ENCODE measurements at places on chromosomes 12 and 14.

- peak; percentile 71 for DNase-seq
Observed at GRCh38 chr12:5965950-5966383, 20.9 kb upstream of the ANO2 start.

DNA sequence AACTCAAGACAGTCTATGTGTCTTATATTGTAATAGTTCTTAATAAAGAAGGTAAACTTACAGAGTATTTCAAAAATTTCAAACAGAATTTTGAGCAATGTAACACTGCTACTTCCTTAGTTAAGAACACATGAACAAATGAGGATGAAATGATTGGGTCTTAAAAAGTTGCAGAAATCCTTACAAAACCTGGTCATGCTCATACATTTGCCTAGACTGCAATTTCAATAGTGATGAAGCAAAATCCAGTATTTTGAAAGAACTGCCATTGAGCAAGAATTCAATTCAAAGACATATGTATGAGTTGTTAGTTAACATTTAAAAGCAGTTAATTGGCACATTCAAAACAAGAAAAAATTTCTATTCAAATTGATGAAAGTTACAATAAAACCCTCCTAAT lies 17.8 kb upstream of the HIF1A start:
- DNase-seq = no peak

DNA sequence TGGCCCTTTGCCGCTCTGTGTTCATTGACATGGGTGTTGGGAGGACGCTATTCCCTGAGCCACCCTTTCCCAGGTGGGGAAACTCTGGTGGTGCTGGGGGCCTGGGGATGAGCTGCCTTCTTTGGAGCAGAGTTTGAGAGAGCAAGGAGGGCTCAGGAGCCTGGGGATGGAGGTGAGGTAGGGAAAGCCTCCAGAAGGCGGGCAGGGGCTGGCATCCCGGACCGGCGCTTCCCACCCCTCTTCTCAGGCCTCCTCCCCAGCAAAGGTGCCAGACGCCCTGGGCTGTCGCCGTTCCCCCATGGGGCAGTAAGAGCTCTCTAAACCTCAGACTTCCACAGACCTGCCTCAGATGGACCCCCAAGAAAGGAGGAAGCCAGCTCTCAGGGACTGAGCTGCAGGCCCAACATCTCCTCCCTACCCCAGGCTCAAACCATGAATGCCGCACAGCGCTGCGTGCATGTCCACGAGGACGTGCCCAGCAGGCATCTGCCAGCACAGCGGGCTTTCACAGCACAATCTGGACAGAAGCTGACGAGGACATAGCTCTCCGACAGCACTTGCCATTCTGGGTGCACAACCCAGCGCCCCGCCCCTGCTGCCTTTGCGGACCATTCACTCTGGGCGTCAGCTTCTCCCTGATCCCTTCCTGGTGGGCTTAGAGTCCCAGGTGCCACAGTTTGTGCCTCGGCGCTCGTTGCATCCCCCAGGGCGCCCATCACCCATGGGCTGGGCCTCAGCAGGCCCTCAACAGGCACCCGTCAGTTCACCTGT lies 14.9 kb upstream of the TTC7B start:
- DNase-seq = no peak

DNA sequence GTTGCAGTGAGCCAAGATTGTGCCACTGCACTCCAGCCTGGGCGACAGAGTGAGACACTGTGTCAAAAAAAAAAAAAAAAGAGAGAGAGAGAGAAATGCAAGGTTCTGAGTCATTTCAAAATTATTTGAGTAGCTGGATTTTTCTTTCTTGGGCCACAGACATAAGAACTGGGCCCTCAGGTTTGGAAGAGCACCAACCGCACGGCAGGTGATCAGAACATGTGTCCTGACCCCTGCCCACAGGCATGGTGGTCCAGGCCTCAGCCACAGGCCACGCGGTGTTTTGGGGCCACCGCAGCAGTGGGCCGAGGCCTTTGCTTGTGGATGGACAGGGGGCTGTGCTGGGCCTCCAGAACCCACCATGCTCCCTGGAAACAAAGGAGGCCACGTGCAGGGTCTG lies 126.7 kb downstream of the CALM1 start:
- DNase-seq = peak; percentile 64

DNA sequence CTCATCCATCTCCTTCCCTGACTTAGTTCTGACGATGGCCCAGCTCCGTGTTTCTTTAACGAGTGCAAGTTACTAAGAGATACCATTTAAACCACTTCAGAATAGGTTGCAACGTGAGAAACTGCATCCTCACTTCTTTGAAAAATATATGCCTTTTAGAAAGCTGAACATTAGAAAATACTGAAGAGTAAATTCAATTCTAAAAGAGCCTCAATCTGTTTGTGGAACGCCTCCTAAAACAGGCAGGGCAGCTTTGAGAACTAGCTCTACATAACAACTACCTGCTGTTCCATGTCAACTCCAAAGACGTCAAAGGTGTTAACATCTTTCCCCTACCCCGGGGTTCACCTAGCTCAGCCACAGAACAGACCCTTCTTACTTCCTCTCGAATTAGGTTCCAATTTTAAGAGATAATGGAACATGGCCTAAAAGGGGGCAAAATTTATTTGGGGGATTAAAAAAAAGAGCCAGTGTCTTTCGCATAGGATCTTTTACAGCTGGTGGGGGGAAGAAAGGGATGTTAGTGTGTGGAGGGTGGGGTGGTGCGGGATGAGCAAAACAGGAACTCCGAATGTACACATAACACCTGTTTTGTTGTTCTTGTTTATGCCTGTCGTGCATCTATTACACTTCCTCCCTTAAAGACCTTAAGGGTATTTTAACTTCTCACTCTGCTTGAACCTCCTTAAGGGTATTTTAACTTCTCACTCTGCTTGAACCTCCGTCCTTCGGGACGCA lies 3.3 kb downstream of the BHLHE41 start:
- no peak for DNase-seq

- peak; percentile 58 for DNase-seq
Observed at GRCh38 chr12:42145197-42145549, 499 bp upstream of the GXYLT1 start.

- DNase-seq = peak; percentile 8
Observed at GRCh38 chr14:55332654-55333570, 61.7 kb downstream of the FBXO34 start.

GRCh38 chr14:26400373-26400772 lies 197.5 kb downstream of the NOVA1 start:
- DNase-seq = no peak

DNA sequence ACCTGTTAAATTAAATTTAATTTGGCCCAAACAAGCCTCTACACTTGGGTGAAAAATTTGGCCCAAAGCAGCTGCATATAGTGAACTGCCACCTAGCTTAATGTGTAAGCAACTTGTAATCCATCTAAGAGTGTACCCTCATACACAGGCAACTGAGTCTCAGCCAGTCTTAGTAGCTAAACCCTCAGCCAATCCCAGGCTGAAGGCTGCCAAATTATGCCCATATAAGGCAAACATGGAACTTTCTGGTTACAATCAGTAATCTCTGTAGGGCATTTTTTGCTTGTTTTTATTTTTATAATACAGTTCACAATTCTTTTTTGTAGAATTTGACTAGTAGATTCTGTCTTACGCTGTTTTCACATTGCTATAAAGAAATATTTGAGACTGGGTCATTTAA lies 958.7 kb downstream of the FSCB start:
- no peak for DNase-seq

GRCh38 chr14:76034566-76034965 lies 49.0 kb downstream of the IFT43 start:
- no peak for DNase-seq

DNA sequence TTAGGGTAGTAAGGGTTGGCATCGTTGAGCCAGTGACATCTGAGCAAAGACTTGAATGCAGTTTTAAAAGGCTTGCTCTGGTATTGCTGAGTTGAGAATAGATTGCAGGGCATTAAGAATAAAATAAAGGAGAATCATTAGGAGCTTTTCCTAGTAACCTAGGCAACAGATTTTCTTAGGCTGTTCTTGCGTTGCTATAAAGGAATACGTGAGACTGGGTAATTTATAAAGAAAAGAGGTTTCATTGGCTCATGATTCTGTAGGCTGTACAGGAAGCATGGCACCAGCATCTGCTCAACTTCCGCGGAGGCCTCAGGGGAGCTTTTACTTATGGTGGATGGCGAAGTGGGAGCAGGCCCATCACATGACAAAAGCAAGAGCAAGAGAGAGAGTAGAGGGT lies 97.4 kb downstream of the RAD51B start:
- DNase-seq = no peak

DNA sequence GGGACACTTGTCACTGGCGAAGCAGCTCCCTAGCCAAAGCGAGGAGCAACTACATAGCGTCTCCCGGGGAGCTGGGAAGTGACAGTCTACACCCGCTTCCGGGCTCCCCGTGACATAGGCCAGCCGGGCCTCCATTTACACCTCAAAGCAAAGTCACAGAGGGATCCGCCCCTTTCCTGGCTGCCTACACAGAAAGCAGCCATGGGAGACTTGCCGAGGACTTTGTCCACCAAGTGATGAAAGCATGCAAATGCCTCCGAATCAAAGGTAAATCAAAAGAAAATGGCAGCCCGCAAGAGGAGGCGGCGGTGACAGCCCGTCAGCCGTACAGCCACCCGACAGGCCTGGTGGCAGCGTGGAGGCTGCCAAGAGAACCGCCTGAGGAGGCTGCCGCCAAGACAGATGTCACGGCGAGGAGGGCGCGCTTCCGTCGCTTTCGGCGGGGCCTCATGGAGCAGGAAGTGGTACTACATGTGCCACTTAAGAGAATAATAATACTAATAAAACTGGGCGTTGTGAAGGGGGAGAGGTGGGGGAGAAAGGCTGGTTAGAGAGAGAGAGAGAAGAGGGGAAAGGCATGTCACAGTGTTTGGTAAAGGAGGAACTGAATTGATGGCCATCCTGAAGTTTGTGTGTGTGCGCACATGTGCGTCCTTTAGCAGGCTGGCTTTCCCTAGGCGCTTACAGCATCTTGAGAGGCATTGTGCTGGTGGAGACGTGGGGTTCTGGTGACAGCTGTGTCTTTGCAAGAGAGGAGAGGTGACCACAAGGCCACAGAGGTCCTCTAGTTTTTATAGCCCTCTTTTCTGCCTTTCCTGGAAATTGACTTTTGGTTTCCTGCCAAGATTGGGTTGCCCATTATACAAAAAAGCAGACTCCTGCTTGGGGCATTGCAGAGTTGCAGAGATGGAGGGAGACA lies 661.7 kb downstream of the VRK1 start:
- DNase-seq = no peak

- DNase-seq = no peak
Observed at GRCh38 chr14:53849549-53849948, 107.1 kb downstream of the BMP4 start.

GRCh38 chr12:40768125-40768864 lies 76.1 kb downstream of the CNTN1 start:
- no peak for DNase-seq

- DNase-seq = peak; percentile 73
Observed at GRCh38 chr12:51980051-51980808, 26.5 kb upstream of the TAMALIN start.

DNA sequence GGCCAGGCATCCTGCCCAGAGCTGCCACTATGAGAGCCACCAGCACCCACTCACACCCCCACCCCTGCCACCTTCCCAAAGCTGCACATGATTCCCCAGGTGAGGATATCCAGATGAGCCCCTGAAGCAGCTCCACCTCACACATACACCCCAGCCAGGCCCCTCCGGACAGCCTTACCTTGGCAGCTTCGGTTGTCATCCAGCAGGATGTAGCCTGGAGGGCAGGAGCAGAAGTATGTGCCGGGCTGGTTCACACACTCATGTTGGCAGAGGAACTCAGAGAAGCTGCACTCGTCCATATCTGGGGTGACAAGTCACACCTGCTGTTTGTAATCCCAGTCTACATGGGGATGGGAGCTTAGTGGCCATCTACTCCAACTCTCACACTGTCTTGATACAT lies 15.4 kb upstream of the TC2N start:
- DNase-seq = no peak

GRCh38 chr12:18810537-18811253 lies 72.8 kb downstream of the CAPZA3 start:
- DNase-seq = no peak

- no peak for DNase-seq
Observed at GRCh38 chr14:100402631-100403030, 79.5 kb downstream of the SLC25A47 start.

GRCh38 chr14:26328791-26329190 lies 269.0 kb downstream of the NOVA1 start:
- no peak for DNase-seq

GRCh38 chr14:103732868-103733620 lies 17.4 kb downstream of the ZFYVE21 start:
- DNase-seq = no peak

DNA sequence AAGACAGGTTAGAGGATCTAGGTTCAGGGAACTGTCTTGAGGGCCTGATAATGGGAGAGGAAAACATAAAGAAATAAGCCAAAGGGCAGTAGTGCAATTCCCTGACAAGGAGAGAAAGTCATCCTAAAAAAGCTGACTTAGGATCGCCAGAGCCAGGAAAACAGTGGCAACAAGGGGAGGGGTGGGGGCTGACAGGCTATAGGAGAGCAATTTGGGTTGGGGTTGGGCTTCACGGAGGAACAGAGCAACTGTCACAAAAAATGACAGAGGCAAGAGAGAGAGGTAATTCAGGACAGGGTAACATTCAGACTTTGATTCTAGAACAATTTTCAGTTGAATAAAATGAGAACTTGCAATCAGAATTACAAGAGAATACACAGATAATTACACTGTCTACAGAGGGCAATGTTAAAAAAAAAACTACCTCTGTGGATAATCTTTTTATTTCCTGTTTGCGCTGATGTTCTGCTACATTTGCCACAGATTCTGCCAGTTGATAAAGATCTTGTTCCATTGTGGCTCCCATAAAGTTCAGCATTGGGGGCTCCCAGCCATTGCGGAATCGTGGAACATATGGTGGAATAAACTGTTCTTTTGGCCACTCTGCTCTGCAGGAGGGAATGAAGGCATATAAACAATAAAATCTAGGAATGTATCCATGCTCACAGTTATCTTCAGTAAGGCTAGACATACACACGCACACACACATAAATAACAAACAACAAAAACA lies 138.6 kb downstream of the EPS8 start:
- DNase-seq = no peak

DNA sequence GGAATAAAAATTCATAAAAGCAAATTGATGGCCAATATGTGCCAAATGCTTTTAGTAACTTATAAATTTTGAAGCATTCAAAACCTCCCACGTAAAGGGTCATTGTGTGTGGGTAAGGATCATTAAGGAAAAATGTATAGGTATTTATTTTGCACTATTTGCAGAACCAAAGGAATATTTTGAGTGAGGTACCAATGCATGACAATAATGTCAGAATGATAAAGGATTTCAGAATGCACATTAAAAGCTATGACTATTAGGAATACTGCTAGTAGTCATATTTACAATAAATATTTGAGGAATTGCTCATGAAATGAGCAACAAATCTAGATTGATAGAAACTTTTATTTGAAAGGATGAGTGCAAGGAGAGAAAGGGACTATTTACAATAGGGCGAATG lies 932.8 kb downstream of the SLC6A15 start:
- no peak for DNase-seq

Measured in ACHN (cell line).